ENCODE measurements at places on chromosomes 1 and 21. TPM values are rescaled to one million over a fixed set of nuclear protein-coding genes. Genes with fewer than 3 reads are reported as not detected.

Gene NPR1
- 0.09 TPM for total RNA-seq

Gene TFF2
- not detected for total RNA-seq

Gene MCOLN3
- 0.66 TPM for total RNA-seq

Gene PLA2G4A
- 0.28 TPM for total RNA-seq

DNA sequence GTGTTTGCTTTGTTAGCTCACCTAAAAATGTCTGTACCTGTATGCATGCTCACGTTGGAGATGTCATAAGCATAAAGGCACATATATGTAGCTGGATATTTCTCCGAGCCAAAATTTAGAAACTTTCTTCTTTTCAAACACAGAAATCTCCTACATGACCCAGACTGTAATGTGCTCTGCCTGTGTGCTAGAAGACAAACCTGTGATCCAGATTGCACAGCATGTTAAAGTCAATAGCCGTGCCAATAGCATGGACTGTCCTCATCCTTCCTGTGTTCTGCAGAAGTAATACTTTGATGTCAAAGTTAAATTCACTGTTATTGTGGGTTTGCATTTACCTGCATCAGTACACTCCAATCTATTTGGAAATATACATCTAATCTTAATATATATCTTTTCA lies 346.2 kb upstream of the ZRANB2 start:
- no peaks in the 10 kb centered on the region for H3K4me1 ChIP-seq
- no peak for DNase-seq
- no peak overlapping the region for H3K27ac ChIP-seq
- H3K36me3 ChIP-seq: no peaks in the 10 kb centered on the region
- H3K27me3 ChIP-seq: no peaks in the 10 kb centered on the region
- H3K4me3 ChIP-seq: no peak overlapping the region

DNA sequence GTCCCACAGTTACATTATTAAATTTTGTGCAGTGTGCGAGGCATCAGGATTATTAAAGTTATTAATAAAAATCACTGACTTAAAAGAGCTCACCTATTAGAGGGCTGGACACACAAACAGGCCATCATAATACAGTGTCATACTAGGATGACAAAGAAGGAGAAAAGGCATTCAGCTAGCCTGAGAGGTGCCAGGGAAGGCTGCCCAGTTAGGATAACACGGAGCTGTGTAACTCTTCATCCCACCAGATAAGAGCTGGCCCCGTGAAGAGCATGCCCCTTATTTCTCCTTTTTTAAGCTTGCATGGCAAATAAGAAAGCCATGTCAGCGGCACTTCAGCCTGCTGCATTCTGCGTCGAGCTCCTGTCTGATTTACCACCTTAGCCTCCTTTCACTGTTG lies 109.5 kb downstream of the KCNK1 start:
- no peak overlapping the region for H3K4me3 ChIP-seq
- no peaks in the 10 kb centered on the region for H3K36me3 ChIP-seq
- H3K27me3 ChIP-seq: no peaks in the 10 kb centered on the region
- H3K27ac ChIP-seq: no peak overlapping the region
- no peak for DNase-seq
- H3K4me1 ChIP-seq: no peaks in the 10 kb centered on the region

GRCh38 chr1:9598316-9598700 lies 9.6 kb downstream of the TMEM201 start:
- no peak overlapping the region for H3K27ac ChIP-seq
- H3K27me3 ChIP-seq: no peaks in the 10 kb centered on the region
- H3K4me1 ChIP-seq: peaks cover 4% of the 10 kb centered on the region

GRCh38 chr21:43994646-43995045 lies 17.5 kb upstream of the TRAPPC10 start:
- no peak overlapping the region for H3K4me3 ChIP-seq
- H3K27me3 ChIP-seq: peaks cover 12% of the 10 kb centered on the region
- DNase-seq: no peak
- H3K36me3 ChIP-seq: no peaks in the 10 kb centered on the region

DNA sequence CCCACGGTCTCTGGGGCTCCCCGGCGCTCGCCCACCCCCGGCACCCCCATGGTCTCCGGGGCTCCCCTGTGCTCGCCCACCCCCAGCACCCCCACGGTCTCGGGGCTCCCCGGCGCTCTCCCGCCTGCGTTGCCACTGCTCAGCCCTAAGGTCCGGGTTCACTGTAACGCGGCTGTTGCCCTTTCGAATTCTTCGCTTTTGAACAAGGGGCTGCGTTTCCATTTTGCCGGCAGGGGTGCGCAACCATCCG lies 5.2 kb upstream of the FTCD start:
- H3K4me1 ChIP-seq: no peaks in the 10 kb centered on the region
- H3K27ac ChIP-seq: no peak overlapping the region
- H3K27me3 ChIP-seq: no peaks in the 10 kb centered on the region
- no peak overlapping the region for H3K4me3 ChIP-seq
- no peak for DNase-seq

- no peaks in the 10 kb centered on the region for H3K36me3 ChIP-seq
- H3K4me1 ChIP-seq: no peaks in the 10 kb centered on the region
- peaks cover 2% of the 10 kb centered on the region for H3K27me3 ChIP-seq
Observed at GRCh38 chr1:93566227-93566626, 115.4 kb downstream of the BCAR3 start.

GRCh38 chr1:246800756-246801155 lies 76.5 kb downstream of the SCCPDH start:
- H3K4me3 ChIP-seq: no peak overlapping the region
- H3K27me3 ChIP-seq: no peaks in the 10 kb centered on the region
- no peaks in the 10 kb centered on the region for H3K36me3 ChIP-seq
- no peak overlapping the region for H3K27ac ChIP-seq
- H3K4me1 ChIP-seq: no peaks in the 10 kb centered on the region
- DNase-seq: no peak

DNA sequence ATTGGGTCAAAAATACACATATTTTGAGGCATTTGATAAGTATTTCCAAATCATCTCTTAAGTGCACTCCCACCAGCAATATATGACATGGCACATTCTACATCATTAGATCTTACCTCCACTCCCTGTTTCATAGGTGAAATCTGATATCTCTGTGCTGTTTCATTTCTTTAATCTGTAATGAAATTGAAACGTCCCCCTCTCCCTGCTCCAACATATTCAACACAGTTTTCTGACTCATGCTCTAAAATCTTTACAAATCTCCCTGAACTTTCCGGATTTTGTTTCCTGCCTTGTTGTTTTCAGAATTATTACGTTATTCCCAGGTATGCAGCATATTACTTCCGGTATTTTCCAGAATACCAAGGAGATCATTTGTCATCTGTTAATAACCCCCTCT lies 66.1 kb upstream of the AKT3 start:
- H3K27ac ChIP-seq: no peak overlapping the region
- peak overlapping the region; percentile 64 for H3K4me3 ChIP-seq
- no peak for DNase-seq

GRCh38 chr1:32872192-32872460 lies 1.4 kb upstream of the FNDC5 start:
- DNase-seq: no peak
- H3K27me3 ChIP-seq: peaks cover 49% of the 10 kb centered on the region
- H3K36me3 ChIP-seq: no peaks in the 10 kb centered on the region
- H3K4me1 ChIP-seq: peaks cover 3% of the 10 kb centered on the region
- H3K27ac ChIP-seq: no peak overlapping the region
